ENCODE measurements at places on chromosomes 12 and 14. TPM values are rescaled to one million over a fixed set of nuclear protein-coding genes. Genes with fewer than 3 reads are reported as not detected.

Gene GNB3
- not detected for total RNA-seq

Gene IGFBP6
- total RNA-seq: 67.0 TPM

GRCh38 chr12:26989873-26990272 lies 24.3 kb downstream of the TM7SF3 start:
- no peak for DNase-seq

DNA sequence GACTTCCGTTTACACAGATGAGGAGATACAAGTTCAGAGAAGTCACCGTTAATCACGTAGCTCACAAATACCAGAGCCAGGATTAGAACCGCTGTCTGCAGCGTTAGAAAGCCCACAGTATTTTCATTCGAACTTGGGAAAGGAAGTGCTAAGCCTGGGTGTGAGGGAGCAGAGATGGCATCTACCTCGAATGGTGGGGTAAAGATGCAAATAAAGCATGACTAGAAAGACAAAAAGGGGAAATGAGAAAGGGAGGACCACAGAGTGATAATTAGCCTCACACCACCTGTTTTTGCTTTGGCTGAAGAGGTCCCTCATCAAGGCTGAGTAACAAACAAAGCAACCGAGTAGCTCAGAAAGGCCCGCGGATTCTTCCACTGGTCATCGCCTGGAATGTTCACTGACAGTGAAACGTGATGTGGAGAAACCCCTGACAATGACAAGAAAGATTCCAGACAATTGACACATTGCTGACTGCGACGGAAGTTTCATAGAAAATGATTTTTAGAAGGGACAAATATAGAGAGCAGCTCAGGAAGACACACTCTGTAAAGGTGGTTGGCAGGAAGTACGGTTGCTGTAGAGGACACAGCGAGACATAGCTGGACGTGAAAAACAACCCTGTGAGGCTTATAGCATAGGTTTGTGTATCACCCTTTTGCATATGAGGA lies 31.5 kb upstream of the BHLHE41 start:
- DNase-seq: no peak

Data from Calu3 (cell line).